Activated T-helper 1 cell treated with anti-CD3 and anti-CD28 coated beads, Interleukin-2, amount 50 U/mL, for 16 hours (primary cell): ENCODE measurements at places on chromosomes 3 and 15.

- no peak for DNase-seq
These were observed 106.7 kb downstream of the ZNF621 start for GRCh38 chr3:40631341-40631995.

DNA sequence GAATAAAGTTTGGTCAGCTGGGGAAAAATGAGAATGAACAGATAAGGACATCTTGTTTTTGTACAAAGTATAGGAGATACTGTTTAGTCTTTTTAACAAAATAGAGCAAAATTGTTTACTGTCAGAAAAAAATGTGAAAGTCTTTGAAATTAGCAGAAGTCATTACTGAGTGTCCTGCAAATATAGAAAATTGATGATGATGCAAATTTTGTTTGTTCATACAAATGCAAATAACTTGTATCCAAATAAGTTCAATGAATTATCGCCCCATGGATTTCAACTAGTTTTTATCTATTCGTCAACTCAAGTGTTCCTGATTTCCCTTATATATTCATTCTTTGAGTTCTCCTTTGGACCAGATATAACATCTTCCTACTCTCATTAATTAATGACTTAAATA is 378.0 kb upstream of the SGO1 start:
- DNase-seq: no peak

DNA sequence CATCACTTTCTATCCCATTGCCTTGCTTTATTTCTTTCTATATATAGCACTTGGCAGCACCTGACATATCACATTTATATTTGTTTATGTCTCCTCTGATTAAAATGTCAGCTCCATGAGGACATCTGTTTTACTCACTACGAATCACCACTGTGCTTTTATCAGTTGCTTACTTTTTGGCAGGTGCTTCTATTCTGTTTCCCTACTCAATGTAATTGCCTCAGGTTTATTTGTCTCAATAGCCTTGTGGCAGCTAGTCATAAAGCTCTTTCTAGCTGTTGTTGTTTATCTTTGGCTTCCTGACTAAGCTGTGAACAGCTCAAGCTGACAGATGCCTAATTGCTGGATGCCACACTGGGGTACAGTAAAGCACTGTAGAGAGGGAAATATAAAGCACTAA is 85.5 kb downstream of the VPS13C start:
- no peak for DNase-seq

GRCh38 chr3:157467200-157467599 is 30.6 kb downstream of the PTX3 start:
- no peak for DNase-seq

GRCh38 chr3:32954506-32954905 is 3.1 kb downstream of the CCR4 start:
- DNase-seq: no peak
